ENCODE measurements at places on chromosomes 5 and 9.

DNA sequence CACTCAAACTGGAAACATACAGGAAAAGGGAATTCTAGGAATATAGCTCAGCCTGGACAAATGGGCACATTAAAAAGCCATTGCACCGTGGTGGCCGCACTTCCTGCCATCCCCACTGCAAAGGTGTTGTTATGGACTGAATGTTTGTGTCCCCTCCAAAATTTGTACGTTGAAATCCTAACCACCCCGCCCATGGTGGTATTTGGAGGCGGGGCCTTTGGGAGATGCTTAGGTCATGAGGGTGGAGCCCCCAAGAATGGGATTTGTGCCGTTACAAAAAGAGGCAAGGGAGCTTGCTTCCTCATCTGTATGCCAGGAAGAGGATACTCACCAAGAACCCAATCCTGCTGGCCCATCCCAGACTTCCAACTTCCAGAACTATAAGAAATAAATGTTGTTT, 1.1 kb upstream of the CMBL start:
- no peak for DNase-seq

GRCh38 chr5:127192836-127193338, 97.7 kb upstream of the MEGF10 start:
- DNase-seq = no peak

GRCh38 chr5:164431634-164432304, 926.4 kb downstream of the MAT2B start:
- DNase-seq = no peak

DNA sequence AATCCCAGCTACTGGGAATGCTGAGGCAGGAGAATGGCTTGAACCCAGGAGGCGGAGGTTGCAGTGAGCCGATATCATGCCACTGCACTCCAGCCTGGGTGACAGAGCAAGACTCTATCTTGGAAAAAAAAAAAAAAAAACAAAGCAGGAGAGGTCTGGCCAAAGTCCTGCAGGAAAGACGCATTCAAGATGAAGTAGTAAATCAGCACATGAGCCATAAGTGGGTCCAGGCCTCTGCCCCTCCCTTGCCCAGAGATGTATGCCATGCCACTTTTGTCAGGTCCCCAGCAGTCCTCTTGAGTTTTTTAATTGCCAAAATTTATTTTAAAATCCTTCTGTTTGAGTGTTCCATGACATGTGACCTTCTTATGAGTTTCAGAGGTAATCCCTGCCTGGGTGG, 8.5 kb upstream of the PHF19 start:
- DNase-seq = no peak

GRCh38 chr9:93859431-93860215, 95.5 kb downstream of the BARX1 start:
- no peak for DNase-seq

GRCh38 chr5:179124273-179124852, 64.2 kb downstream of the ZNF354C start:
- DNase-seq = no peak

DNA sequence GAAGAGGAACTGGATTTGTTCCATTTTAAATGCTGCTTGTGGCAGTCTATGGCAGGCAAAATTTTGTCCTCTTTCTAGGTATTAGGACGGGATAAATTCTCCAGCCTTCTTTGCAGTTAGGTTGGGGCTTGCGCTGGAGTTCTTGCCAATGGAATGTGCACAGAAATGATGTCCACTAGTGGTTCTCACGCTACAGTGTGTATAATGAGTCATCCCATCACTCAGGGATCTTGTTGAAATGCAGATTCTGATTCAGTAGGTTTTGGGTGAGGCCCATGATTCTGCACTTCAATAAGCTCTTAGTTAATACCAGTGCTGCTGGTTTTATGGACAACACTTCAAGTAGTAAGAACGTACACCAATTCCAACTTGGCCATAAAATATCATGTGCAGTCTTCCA, 317.6 kb upstream of the KLF4 start:
- no peak for DNase-seq

GRCh38 chr5:55894135-55894534, 43.0 kb downstream of the IL31RA start:
- DNase-seq = no peak

DNA sequence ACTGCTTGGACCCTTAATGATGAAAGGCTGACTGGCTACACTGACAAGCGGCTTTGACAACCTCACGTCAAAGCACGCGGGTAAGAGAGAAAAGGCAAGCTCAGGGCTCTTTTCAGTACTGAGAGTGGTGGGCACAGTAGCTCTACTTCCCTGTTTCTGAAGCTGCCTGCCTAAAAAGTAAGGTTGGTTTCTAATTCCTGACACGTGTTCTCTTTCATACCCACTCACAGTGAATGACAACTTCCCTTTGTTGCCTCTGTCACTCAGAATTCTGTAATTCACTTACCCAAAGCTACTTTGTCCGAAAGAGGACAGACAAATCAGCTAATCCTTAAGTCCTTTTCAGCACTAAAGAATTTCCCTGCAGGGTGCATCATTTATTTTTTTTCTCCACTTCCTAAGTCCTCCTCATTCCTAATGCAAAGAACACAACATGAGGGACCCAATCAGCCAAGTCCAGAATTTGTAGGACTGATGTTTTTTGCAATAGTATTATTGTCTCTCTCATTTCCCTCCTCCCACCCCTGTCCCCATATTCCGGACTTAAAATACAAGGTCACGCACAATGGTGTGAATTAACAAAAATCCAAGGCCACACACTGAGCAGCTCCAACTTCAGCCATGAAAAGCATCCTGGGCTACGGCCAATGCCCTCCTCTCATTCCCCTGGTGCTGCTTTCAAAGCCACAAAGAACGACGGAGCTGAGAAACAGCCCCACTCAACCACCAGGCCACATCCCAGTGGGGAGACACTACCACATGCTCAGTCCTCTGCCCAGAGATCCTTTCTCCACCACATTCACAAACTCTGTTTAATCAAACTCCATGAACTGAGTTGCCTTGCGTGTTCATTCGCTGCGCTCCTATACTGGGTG, 221.0 kb downstream of the TSSK1B start:
- DNase-seq = peak; percentile 9

DNA sequence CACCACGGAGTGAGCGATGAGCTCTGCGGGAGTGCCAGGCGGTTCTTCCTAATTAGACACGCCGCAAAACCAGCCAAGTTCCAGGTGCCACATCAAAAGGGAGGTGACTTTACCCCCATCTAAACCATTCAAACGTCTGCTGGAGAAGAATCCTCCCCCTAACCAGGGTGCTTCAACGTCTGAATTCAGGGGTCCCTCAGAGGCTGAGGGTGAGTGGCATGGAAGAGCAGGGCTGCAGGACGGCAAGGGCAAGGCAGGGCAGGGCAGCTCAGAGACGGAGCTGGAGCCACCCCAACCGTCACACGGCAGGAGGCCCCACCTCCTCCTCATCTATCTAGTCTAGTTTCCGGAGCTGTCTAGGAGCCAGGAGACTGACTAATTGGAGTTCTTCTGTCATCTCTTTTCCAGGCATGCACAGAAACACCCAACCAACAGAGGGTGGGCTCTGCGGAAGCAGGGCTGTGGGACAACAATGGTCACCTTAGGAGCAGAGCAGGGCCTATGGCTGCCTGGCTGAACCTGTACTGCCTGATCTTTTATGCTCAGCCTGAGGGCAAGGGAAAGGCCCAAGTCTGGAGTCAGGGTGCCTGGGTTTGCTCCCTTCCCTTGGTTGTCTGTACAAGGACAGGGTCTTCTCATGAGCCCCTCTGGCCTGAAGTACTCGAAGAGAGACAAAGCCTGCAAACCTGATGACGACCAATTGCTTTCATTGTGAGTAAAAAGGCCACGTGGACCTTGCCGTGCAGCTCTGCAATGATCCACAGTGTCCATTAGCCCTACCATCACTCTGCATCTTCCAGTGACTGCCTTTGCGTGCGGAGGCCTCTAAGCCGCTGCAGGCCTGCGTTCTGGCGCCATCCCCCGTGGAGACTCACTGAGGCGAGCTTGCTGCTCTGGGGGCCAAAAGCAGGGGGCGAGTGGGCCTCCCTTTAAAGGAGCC, 81.0 kb upstream of the SLC25A51 start:
- DNase-seq = no peak

DNA sequence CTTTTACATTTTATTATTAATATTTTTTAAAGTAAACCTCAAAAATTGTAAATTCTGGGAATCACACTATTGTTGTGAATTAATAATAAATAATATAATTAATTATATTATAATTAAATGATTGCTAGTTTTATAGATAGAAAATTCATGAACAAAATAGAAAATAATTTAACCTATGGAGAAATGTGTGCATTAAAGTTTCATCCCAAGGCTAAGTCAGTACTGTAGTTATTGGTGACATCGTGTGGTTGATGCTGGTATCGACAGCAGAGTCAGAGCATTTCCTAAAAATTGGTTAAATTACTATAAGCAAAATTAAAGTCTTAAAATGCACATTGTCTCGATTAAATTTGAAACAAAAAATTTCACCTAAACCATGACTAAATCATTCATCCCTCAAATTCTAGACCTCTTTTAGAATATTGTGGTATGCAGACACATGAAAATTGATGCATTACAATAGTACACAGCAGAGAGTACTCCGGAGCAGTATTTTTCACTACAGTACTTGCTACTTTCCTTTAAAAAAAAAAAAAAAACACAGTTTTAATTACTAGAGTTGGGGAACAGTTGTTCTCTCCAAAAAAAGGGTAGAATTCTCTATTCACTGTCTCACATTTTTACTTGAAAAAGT, 73.9 kb downstream of the RORB start:
- DNase-seq = peak; percentile 65

DNA sequence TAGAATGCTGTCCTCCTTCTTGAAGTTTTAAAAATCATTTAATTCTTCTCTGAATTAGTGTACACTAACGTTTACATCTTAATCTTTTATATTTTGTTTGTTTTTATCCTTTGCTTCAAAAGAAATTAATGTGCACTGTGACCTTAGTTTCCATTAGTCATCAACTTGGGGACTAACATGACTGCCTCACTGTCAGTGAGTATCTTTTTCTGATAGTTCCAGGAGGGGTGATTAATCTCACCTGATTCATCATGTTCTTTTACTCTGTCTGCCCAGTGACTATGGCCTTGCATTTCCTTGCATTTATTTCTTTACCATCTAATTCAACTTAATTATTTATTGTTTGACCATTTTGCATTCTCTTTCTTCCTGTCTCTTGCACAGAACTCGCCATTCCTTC, 33.4 kb upstream of the NR3C1 start:
- DNase-seq = no peak

- no peak for DNase-seq
Measured at GRCh38 chr5:39187831-39188731, 31.3 kb downstream of the FYB1 start.

GRCh38 chr5:7396713-7397454, 946 bp downstream of the ADCY2 start:
- DNase-seq = peak; percentile 11

GRCh38 chr9:114433720-114434255, 46.0 kb upstream of the AKNA start:
- DNase-seq = no peak

DNA sequence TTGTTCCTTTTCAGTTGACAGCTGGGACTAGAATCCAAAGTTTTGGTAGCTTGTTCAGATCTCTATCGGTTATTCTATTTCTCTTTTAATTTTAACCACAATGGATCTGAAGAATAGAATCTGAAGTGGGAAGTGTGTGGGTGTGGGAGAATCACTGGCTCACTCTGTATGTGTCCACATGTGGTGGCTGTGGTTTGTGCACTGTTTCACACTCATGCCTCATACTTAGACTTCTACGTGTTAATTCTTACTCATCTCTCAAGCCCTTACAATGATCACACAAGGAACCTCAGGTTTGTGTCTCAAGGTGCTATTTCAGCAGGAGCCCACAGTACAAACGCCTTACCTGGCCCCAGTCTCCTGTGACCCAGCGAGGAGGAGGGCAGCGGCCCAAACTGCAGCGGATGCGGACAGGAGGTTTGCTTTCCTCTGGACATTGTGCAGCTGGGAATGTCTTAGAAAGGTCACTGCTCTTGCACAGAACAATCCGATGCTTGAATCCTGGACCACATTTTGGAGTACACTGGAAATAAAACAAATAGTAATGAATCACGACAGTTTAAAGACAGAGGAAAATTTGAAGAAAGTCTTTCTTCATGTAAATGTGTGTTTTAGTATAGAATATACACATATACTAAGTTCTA, 309.1 kb downstream of the ADAMTS6 start:
- DNase-seq = peak; percentile 7

DNA sequence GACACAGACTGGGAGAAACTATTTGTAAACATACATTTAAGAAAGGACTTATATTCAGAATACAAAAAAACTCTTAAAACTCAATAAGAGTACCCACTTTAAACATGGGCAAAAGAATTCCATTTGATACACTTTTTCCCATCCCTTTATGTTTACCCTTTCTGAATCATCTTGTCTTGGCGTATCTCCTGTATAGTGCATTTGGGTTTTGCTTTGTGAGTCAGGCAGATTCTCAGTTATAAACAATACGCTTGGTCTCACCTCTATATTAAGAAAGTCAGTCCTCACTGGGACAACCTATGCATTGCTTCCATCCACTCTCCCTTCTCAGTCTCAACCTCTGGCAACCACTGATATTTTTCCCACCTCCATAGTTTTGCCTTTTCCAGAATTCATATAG, 27.3 kb upstream of the ADAMTS6 start:
- DNase-seq = no peak

- DNase-seq = no peak
Measured at GRCh38 chr5:42628821-42629220, 127.8 kb upstream of the CCDC152 start.

DNA sequence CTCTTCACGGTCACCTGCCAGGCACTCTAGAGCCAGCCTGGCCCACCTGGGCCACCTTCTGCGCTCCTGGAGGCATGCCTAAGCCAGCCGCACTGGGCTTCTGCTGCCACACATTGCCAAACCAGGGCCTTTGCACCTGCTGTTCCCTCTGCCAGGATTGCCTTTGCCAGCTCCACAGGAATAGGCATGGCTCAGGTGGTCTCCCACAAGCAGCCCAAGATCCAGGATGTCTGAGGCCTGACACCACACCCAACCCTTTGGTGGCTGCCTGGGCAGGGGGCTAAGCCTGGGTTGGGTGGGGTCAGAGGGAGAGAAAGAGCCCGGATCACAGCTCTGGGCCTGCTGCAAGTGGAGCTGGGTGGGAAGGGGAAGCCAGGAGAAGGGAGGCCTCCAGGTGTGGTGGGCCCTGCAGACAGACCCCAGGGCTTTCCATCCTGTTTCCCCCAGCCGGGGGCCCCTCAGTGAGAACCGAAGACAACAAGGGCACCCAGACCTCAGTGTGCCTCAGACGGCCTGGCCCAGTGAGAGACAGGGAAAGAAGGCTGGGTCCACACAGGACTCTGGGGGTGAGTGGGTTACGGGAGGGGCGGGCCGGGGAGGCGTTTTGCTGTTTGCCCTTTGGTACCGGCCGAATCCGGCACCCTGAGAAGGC, 672 bp upstream of the SUSD3 start:
- no peak for DNase-seq

- peak; percentile 47 for DNase-seq
Measured at GRCh38 chr5:151671950-151672349, 14.8 kb downstream of the SPARC start.

GRCh38 chr5:116456036-116456435, 118.6 kb downstream of the SEMA6A start:
- DNase-seq = no peak
